ENCODE measurements at places on chromosomes 12 and 14.

DNA sequence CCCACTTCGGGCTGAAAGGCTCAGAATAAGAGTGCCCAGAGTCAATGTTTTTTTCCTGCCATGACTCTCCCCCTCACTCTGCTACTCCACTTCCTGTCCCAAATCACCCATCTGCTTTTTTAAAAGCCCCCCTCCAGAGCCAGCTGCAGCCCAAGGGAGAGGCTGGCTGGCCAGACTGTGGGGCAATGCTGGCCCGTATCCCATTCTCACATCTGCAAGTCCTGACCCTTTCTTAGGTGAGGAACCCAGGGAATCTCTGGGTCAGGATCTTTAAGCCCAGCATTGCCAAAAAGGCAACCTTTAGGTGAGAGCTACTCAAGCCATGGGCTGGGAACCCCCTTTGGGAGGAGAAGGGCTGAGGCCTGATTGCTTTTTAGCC, 1.7 kb upstream of the ITGA5 start:
- no peak for DNase-seq

DNA sequence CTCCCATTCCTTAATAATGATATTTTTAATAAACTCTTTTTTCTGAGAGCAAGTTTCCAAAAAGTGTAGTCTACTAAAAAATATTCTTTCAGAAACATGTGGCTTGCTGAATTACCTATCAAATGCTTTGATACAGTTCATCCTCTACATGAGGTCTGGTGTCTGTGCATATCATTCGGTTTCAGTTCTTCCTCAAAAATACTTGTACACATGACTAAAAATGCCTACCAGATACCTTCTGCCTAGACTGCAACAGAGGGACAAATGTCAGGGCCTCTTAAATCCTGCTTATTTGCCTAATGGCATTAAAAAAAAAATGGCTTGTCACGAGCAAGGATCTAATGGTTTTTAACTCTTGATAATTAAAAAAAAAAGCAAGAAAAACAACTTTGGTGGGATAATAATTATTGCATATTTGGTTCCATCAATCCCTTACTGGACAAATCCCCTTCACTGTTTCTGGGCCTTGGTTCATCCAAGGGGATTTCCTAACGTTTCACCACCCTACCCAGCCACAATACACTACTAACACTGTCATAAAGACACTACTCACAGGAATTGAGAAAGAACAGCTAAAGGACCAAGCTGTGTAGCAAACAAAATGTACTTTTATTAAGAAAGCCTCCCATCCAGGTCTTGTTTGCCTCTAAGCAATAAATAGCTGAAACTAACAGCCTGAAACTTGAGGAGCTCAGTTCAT, 45.7 kb downstream of the PARP11 start:
- DNase-seq, result no peak

- DNase-seq, result peak; percentile 55
Observed at GRCh38 chr14:70871863-70872677, 35.2 kb upstream of the PCNX1 start.

- no peak for DNase-seq
Observed at GRCh38 chr14:24177891-24178290, 6.0 kb downstream of the REC8 start.

DNA sequence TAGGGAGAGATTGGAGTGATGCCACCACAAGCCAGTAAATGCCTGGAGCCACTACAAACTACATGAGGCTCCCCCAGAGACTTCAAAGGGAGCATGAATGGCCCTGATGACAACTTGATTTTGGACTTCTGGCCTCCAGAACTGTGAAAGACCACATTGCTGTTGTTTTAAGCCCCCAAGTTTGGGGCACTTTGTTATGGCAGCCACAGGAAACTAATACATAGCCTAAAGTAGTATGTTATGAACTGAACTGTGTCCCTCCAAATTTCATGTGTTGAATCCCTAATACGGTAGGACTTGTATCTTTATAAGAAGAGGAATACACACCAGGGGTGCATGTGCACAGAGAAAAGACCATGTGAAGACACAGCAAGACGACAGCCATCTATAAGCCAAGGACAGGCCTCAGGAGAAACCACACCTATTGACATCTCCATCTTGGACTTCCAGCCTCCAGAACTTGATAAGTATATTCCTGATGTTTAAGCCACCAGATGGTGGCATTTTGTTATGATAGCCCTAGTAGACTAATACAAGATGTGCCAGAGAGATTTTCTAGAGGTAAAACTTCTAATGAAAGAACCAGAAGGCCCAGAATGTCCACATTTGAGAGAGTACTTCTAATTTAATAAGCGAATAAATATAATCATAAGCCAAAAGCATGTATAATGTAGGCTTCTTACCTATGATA, 127.1 kb upstream of the BMP4 start:
- no peak for DNase-seq

- DNase-seq, result no peak
Observed at GRCh38 chr14:96090441-96091148, 51.4 kb downstream of the C14orf132 start.

GRCh38 chr12:126953365-126953889, 1313.5 kb upstream of the TMEM132C start:
- no peak for DNase-seq

DNA sequence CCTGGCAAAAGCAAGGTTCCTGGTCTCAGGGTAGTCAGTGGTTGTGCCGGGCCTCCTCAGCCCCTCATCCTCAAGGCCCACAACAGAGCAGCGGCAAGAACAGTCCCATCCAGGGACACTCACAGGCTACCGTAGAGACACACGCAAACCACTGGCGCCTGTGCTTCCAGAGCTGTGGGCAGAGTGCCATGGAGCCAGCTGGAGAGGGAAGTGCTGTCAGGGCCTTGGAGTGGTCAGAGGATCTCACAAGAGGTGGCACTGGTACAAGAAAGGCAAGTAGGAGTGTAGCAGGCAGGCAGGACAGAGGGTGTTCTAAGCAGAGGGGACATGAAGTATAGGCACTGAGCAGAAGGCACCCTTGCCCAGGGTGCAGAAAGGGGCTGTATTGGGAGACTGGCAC, 34.6 kb downstream of the ANKRD9 start:
- no peak for DNase-seq

- no peak for DNase-seq
Observed at GRCh38 chr14:73955674-73956073, 5.6 kb downstream of the COQ6 start.

DNA sequence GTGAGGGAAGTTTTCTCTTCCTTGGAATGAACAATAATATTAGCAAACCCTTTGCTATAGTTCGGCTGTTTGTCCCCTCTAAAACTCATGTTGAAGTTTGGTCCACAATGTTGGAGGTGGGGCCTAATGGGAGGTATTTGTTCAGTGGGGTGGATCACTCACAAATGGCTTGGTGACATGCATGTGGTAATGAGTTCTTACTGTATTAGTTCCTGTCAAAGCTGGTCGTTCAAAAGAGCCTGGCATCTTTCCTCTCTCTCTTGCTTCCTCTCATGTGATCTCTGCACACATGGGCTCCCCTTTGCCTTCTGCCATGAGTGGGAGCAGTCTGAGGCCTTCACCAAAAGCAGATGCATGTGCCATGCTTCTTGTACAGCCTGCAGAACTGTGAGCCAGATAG, 13.1 kb upstream of the PPP4R4 start:
- DNase-seq, result no peak

All from CD4-positive, alpha-beta T cell treated with Interleukin-12 subunit alpha and Interleukin-12 subunit beta, for 1 hour (primary cell).